Esophagus squamous epithelium (tissue), 5 donors: ENCODE measurements at places on chromosomes 11 and 22.

- DNase-seq = no peak
These were observed 32.3 kb downstream of the TRIM29 start for GRCh38 chr11:120105576-120105975.

DNA sequence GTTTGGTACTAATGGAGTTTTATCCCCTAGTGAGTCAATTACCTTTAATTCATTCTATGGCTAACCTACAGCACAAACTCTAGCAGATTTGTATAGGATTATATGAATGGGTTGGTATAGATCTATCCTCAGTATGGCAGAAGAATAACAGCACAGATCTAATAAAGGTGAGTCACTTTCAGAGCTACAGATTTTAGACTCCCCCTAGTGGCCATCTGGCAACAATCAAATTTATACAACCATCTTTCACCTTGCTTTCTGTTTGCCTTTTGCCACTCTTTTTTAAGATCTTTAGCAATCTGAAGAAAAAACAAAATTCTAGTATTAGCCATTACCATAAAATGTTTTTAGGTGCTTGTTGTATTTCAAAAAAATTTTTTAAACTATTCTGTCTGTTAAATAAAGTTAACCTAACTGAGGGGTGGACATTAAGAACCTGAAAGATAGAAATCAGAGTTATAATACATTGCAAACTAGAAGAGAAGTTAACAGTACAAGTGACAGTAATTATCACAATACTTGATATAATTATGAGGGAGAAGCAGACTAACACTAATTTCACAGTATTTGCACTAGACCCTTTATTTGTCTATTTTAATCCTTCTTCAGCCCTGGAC lies 25.8 kb downstream of the DDIAS start:
- DNase-seq = no peak

DNA sequence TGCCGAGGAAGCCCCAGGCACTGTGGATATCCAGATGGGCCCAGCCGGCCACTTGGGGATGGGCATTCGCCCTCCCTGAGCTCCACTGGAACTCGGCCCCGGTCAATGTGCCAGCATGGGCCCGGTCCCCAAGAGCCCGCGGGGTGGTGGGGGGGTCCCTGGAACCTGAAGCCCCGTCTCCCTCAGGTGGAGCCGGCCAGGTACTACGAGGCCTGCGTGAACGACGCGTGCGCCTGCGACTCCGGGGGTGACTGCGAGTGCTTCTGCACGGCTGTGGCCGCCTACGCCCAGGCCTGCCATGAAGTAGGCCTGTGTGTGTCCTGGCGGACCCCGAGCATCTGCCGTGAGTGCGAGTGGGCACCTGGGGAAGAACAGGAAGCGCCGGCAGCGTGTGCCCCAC lies 21.2 kb downstream of the MUC5AC start:
- no peak for DNase-seq

DNA sequence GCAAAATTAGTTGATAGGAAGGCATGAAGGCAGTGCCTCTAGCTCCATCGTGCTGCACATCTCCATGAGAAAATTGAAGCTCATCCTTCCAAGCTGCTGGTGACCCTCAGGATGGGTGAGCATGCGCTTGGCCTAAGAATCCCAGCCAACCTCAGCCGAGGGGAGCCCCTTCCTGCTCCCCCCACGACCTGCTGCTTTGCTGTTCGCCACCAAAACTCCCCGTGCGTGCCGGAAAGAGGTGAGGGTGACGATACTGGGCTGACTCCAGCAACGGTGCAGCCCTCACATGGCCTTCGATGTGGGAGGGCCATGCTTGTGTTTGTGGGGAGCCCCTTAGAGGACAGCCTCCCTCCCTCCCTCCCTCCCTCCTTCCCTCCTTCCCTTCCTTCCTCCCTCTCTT lies 660.9 kb downstream of the BRD1 start:
- DNase-seq = no peak

DNA sequence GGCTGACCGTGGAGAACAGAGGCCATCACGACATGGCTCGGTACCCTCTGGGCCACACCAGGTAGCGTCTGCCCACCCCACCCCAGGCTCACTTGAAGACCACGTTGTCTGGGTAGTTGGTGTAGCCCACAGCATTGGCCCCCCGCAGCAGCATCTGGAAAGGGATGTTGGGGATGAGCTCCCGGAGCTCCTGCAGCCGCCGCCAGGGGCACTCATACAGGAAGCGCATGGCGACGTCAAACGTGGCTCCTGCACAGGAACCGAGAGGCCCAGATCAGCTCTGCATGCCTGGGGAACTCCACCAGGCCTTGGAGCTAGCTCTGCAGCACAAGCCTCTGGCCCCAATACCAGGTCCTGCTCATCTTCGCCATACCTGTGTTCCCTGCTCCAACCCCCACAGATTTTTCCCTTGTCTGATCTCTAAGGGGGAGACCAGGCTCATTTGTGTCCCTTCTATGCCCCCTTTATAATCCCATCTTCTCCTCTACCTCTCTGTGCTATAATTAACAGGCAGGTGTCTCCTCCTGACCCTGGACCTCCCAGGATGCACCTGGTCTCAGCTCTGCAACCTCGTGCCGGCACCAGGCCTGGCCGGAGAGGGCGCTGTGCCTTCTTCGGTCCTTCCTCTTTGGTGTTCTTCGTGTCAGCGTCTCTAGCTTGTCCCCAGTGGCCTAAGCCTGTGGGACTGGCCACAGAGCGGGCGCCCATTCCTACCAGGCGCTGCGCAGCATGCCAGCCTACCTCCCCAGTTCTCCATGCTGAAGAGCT lies 5.0 kb upstream of the LRFN4 start:
- no peak for DNase-seq

DNA sequence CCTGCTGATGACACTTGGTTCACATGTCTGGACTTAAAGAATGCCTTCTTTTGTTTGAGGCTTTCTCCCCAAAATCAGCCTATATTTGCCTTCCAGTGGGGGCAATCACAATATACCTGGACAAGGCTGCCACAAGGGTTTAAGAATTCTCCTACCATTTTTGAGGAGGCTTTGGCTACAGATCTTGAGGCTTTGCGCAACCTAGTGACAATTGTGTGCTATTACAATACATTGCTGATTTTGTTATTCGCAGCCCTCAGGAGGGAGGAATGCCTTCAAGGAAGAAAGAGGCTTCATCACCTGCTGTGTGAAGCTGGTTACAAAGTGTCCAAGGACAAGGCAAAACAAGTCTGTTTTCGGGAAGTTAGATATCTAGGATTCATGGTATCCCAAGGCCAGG lies 50.8 kb upstream of the OR4C15 start:
- DNase-seq = no peak

- no peak for DNase-seq
These were observed 38.1 kb upstream of the ADA2 start for GRCh38 chr22:17257121-17258001.

DNA sequence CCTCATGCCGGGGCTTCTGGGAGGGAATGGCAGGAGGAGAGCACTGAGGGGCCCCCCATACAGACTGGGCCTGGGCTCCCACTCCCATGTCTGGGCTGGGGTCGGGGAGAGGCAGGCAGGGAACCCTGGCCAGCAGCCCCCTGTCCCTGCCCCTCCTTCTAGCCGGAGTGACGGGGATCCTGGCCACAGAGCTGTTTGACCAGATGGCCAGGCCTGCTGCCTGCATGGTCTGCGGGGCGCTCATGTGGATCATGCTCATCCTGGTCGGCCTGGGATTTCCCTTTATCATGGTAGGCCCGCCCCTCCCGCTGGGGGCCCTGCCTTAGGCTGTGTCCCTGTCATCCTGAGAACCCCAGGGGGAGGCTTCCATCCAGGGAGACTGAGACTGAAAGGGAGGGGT lies 10.0 kb upstream of the MIF start:
- DNase-seq = no peak

DNA sequence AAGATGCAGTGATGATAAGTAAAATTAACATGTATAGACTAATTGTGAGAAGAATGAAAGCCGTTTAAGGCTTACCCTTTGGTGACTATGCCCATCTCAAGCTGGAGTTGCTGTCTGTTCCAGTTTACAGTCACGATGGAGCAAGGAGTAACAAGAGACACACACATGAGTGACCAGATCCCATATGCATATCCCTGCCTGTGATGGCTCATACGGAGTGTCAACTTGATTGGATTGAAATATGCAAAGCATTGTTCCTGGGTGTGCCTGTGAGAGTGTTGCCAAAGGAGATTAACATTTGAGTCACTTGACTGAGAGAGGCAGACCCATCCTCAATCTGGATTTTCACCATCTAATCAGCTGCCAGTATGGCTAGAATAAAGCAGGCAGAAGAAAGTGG lies 786.8 kb downstream of the FAM181B start:
- no peak for DNase-seq

DNA sequence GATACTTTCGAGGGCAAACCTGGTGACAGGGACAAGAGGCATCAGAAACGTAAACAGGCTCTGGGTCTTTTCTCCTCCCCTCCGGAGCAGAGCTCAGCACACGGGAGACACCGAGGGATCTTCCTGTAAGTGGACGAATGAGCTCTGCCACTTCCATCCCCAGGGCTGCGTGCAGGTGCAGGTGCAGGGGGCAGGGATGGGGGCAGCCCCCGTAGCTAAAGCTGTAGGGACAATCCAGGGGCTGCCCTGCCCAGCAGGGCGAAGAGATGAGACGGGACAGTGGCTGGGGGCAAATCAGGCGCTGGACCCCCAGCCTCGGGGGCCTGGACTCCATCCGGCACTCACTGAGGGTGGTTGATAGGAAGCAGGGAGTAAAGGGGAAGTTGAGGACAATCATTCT lies 505.4 kb downstream of the BRD1 start:
- no peak for DNase-seq

DNA sequence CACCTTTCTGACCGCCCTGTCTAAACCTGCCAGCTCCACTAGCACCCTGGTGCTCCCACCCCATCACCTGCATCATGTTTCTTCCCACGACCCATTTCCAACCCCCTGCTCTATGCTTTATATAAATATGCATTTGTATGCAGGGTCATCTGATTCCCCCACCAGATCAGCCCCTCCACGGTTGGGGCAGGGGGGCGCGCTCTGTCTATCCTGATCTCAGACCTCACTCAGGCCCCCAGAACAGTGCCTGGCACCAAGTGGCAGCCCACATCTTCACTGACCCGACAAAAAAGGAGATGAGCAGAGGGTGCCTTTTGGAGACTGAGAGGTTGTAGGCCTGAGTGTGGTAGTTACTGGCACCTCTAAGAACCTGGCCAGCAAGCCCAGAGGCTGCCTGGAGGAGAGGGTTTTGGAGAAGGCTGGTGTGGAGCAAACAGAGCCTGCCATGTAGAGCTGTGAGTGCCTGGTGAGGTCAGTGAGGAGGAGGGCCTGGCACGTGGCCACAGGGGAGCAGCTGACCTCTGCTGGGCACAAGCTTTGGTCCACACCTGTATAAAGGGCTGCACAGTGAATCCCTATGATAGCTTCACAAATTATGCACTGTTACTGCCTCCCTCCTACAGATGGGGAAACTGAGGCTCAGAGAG lies 86.3 kb upstream of the RTL6 start:
- no peak for DNase-seq

DNA sequence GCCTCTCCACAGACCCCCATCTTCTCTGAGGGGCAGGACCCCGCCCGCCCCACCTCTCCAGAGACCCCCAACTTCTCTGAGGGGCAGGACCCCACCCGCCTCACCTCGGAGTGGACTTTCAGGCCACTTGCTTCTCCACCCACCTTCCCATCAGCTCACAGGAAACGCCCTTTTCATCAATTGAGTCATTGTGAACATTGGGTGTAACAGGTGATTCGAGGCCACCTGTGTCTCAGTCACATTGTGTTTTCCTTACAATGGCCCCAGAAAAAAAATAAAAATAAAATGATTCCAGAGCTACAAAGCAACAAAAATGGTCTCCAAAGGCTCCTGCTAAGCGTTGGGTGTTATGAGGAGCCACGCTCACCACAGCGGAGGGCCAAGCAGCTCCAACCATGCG lies 36.0 kb downstream of the BRD1 start:
- DNase-seq = no peak

GRCh38 chr11:22879630-22880029 lies 19.4 kb upstream of the CCDC179 start:
- no peak for DNase-seq

- no peak for DNase-seq
These were observed 17.5 kb downstream of the UQCR10 start for GRCh38 chr22:29784451-29785361.

- no peak for DNase-seq
These were observed 8.2 kb downstream of the ZNF70 start for GRCh38 chr22:23742505-23743264.

- no peak for DNase-seq
These were observed 28.3 kb downstream of the POU2AF1 start for GRCh38 chr11:111350811-111351210.

GRCh38 chr11:35800970-35801953 lies 138.7 kb downstream of the TRIM44 start:
- no peak for DNase-seq

- DNase-seq = no peak
These were observed 25.2 kb downstream of the IGSF9B start for GRCh38 chr11:133931449-133932060.

GRCh38 chr11:116257092-116257491 lies 515.7 kb downstream of the BUD13 start:
- DNase-seq = no peak

DNA sequence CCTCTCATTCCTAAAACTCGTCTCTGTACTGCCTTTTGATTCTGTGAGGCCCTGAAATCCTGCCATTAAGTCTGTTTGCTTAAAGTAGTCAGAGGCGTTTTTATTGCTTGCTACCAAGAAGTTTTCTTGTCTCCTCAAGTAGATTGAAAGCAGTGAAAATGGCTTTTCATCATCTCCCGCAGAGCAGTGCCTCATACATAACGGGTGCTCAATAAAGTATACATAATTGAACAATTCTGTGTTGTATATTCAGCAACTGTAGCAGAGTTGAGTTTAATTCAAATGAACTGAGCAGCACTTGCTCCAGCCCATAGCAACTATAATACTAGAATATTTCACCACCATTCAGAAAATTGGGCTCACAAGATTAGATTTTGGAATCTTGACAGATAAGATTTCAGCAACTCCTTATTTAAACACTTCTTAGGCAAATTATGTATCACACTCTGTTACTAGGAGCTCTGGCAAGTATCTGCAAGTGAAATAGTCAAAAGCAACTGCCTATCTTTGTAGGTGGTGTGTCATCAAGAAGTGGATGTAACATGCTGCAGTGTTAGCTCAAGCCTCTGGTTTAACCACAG lies 20.0 kb downstream of the FIBIN start:
- DNase-seq = no peak
